ENCODE measurements at places on chromosomes 6 and 20.

- no peak for DNase-seq
Observed at GRCh38 chr6:79656134-79656533, 25.0 kb downstream of the SH3BGRL2 start.

- DNase-seq, result peak; percentile 50
Observed at GRCh38 chr6:156890627-156891314, 113.6 kb downstream of the ARID1B start.

- DNase-seq, result no peak
Observed at GRCh38 chr6:112725541-112726085, 378.5 kb downstream of the RFPL4B start.

DNA sequence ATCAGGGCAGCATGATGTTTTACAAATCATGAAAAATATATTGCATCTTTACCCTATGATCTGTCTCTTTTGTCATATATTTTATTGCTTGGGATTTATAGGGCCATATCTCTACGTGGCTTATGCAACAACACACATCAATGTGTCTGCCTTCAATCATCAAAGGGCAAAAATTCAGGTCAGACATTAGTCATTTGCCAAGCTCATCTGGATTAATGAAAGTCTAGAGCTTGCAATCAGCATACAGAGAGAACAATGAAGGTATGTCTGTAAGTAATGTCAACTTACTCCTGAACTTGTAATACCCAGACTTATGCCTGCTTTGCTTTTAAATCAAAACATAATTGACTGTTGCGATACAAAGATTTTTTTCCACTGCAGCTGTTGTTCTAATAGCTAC lies 282.7 kb downstream of the HAO1 start:
- DNase-seq, result no peak

DNA sequence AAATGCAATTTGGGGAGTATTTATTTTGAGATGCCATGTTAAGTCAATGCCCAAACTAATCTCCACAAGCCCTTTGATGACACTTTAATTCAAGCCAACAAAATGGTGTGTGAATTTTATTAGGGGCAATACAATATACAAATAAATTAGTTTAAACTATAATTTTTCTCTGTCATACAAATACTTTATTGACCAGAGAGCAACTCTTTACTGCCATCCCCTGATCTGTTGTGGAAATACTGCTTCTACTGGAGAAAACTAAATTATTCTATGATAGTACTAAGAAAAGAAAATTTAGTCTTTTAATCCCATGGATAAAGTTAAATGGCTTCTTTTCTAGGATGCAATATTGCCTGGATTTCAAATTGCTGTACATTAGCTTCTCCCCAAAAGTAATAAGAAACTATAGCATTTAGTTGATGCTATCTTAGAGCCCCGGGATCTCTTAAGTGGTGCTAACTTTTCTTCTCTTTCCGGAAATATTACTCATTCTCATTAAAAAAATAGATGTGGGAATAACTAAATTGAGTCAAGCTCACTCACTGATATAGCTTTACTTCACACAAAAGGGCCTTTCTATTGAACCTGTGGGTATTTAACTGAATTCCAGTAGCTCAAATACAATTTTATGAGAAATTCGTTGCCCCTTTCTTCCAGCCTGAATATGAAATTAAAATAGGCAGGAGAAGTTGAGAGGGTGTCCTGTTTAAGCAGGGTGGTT lies 49.2 kb downstream of the SMPDL3A start:
- no peak for DNase-seq

DNA sequence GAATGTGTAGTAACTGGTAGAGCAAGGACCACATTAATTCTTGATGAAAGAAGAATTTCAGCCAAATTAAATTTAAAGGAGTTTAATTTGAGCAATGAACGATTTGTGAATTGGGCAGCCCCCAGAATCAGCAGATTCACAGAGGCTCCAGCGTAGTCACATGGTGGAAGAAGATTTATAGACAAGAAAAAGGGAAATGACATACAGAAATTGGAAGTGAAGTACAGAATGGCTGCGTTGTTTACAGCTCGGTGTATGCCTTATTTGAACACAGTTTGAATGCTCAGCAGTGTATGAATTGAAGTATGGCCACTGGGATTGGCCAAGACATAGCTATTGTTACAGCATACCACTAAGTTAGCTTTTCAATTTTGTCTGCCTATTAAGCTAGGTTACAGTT lies 173.6 kb upstream of the ARG1 start:
- no peak for DNase-seq

- no peak for DNase-seq
Observed at GRCh38 chr20:45041464-45042337, 59.2 kb downstream of the KCNS1 start.

DNA sequence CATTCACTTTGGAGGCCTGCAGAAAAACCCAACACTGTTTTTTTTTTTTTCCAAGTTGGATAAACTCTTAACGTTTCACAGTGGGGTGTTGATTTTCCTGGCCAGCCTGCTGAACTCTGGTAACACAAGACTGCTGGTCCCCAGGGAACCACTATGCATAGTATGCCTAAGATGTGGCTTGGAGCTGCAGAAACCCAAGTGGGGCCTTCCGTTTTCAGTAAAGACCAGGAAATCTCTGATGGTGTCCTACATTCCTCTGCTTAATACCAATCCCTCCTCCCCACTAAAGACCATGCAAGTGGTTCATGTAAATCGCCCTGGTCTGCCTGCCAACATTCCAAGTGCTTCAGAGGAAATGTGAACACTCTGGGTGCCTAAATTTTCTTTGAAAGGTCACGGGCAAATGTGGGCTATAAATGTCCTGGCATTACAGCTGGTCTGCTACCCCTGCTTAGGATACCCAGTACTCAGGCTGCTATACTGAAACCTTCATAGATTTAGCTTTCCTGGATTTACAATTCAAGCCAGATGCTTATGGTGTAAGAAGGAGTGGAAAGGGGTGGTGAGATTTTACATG lies 615.4 kb downstream of the MAFB start:
- DNase-seq, result peak; percentile 48

DNA sequence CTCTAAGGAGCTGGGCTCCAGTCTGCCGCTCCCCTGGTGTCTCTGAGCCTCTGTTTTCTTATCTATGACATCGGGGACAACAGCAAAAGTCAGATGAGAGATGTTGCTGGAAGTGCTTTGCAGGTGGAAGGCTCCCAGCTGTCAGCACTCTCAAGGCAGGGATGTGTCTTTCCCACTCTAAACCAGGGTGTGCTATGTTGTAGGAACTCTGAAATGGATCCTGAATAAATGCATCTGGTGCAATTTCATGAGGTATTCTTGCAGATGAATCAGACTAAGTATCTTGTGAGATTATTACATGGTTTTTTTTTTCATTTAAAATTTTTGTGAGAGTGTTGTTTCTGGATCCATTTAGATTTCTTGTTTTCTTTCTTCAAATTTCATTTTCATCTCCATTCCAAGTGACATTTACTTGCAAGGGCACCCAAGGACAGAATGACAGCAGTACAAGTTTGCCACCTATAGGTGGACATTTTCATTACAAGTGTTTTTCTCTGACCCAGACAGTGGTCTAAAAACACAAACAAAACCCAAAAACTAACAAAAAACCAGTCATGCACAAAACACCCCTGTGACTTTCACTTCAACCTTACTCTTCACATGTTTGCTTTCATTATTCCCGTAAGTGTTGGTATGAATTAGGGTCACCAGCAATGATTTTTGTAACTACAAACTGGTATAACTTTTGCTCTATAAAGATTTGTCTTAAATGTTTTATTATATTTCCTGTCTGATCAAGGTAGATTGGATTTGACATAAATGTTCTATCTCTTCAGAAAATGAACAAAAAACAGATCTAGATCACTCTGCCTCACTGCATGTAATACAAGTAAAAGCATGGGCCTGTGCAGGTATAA lies 14.7 kb upstream of the SIM1 start:
- DNase-seq, result peak; percentile 51

GRCh38 chr6:13674533-13675190 lies 37.0 kb downstream of the RANBP9 start:
- DNase-seq, result no peak

- DNase-seq, result no peak
Observed at GRCh38 chr6:112343390-112343789, 3.7 kb upstream of the RFPL4B start.

DNA sequence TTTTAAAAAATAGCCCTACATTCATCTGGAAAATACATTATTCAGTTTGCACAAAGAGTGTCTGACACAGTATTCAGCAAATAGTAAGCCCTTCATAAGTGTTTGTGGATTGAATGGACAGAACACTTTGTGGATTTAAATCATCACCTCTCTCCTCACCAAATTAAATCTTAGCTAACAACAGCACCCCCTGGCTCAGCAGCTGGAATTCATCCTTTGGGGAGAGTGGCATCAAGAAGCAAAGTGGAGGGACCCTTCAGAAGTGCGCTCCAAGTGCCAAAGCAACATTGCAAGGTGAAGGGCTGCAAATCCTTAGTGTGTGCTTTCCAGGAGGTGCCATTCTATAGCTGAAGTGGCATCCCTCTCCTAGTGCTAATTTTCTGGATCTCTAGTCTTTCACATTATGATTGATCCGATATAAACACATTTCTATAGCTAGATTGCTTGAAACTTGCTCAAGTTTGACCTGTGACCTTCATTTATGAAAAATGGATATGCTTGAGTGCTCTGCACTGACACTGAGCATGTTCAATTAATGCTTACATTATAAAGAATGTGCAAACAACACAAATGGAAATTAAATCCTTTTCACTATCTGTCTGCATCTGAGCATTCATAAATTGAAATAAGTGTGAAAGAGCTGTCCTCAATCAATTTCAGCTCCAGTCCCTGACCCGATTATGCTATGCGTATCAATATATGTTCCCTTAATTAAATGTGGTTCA lies 891.7 kb downstream of the C6orf118 start:
- DNase-seq, result no peak

DNA sequence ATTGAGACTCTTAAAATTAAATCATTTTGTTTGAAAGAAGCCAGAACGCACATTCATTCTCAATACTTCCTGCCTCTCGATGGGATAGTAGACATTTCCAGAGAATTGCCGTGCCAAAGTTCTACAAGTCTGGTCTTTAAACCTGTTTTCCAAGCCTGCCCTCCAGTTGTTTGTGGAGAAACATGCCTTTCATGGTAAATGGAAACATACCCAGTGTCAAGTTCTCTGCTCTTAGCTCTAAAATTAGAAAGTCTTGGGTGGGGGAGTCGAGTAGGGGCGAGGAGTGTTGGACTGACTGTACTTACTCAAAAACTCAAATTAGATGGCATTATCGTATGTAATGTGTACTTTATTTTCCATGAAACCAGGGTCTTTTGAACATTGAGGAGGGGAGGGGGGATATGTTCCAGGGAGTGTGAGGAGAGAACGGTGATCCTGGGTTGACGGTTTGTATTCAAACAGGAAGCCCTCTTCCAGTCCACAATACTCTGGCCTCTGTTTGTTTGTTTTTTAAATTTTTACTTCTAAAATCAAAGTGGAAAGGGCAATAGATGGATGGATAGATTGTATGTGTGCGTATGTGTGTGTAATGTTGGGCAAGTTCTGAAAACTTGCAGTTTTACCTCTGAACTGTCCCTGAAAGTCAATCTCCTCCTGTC lies 106.8 kb upstream of the ARMC2 start:
- no peak for DNase-seq

- DNase-seq, result peak; percentile 72
Observed at GRCh38 chr6:33761922-33762629, 15.4 kb upstream of the IP6K3 start.

GRCh38 chr6:97939440-97940168 lies 656.6 kb upstream of the MMS22L start:
- no peak for DNase-seq

GRCh38 chr6:154893917-154894316 lies 101.2 kb upstream of the TIAM2 start:
- DNase-seq, result no peak

- DNase-seq, result no peak
Observed at GRCh38 chr20:33311996-33312395, 29.0 kb downstream of the BPIFB1 start.

DNA sequence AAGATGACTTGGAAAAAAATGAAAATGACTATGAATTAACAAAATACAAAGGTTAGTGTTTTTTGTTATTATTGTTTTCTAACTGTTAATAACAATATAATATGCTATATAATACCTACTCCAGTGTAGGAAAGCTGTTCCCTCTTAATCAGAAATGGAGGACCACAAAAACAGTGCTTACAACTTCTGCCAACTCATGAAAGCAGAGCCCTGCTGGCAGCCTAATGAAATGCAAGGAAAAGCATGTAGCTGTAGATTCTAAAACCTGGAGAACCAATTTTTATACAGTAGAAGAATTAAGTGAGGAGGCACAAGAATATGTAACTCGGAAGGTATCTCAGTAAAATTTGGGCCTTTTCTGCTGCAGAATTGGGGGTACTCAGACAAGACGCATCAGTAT lies 29.4 kb downstream of the PHIP start:
- peak; percentile 26 for DNase-seq

GRCh38 chr6:8760951-8761350 lies 325.6 kb upstream of the SLC35B3 start:
- no peak for DNase-seq

- peak; percentile 34 for DNase-seq
Observed at GRCh38 chr6:158861686-158862381, 42.7 kb upstream of the EZR start.

DNA sequence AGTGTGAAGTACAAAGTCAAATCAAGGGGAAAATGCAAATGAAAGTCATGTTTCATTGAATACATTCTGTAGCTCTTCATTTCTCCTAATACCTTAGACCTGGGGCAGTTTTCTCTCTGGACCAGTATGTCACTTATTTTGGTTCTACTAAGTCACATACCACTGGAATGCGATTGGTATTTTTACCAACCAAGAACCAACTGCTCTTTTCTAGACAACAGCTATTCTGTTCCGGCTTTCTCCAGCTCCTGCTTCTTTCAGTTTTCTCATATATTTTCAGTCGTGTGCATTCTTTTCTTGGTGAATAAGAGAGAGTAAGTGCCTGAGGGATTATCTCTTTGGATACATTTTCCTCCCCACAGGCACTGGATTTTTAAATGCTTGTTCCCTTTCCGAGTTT lies 39.2 kb upstream of the SPACA1 start:
- DNase-seq, result no peak

- no peak for DNase-seq
Observed at GRCh38 chr6:48542191-48542590, 431.2 kb upstream of the PTCHD4 start.
